ENCODE measurements at places on chromosomes 12 and 14.

GRCh38 chr12:75479963-75480461 is 543 bp upstream of the GLIPR1 start:
- no peak for DNase-seq

DNA sequence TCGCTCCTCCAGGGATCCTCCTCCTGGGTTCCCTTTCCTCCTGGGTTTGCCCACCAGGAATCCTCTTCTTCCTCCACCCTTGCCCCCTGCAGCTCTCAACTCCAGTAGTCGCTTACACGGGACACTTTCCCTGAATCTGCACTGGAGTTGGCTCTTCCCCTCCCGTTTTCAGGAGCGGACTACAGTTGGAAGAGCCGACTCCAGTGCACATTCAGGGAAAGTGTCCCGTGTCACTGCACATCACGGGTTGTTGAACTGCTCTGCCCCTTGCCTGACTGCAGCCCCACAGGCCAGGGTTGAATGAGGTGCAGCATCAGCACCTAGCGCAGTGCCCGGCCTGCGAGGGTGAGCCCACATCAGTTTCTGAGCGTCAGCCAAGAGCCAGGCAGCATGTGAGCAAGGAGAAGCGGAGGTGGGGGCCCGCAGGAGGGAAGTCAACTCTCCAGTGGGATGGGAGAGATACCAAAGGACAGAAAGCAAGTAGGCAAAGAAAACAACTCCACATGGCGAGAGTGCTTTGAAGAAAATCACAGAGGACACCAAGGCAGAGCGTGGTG is 13.1 kb downstream of the RAPGEF3 start:
- DNase-seq, result no peak

GRCh38 chr12:97022536-97023230 is 115.6 kb downstream of the NEDD1 start:
- no peak for DNase-seq

DNA sequence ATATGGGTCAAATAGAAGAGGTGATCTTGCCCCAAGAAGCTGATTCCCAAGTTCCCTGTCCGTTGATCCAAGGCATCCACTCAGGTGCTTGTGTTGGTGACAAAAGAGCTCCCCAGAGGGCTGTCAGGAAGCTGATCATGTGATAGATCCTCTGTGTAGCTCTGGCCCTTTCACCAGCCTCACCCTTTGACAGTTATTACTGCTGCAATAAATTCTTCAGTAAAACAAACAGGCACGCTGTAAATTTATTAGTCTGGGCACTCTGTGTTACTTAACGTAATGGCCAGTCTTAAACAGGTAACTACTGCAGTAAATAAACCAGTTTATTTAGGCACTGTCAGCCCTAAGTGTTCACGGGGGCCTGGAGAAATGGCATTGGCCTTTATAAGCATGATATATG is 473.9 kb downstream of the BCL11B start:
- DNase-seq, result no peak

GRCh38 chr12:39736406-39736805 is 116.8 kb upstream of the ABCD2 start:
- no peak for DNase-seq

DNA sequence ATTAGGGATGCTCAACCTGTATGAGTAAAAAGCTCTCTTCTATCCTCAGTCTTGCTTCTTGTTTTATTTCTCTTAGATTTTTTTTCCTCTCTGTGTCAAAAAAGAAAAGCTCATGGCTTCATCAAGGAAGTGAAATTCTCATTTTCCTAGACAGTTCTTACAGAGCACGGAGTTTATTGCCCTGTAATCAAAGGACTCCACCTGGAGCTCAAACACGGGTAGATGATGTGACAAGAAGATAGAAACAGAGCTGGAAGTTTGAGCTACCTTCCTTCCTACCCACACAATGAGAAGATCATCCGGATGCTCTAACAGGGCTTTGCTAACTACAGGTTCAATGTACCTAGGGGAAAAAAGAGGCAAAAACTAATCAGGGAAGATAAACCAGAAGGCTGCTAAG is 564.8 kb downstream of the MED13L start:
- no peak for DNase-seq

DNA sequence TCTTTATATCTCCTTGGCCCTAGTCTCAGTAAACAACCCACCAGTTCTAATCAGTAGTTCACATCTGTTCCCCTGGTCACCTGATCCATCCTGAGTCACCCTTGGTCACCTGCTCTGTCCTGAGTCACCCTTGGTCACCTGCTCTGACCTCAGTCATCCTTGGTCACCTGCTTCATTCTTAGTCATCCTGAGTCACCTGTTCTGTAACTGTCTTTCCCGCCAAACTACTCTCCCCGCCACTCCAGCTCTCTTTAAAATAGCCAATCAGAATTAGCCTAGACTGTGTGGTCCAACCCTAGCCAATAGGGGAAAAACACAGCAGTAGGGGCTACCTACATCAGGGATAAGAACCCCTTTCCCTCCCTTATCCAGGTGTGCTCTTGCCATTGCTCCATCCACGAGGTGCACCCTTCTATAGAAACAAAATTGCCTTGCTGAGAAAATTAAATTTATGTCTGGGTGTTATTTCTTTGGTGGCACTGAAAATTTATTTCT is 245.4 kb upstream of the DIO3 start:
- DNase-seq, result no peak

DNA sequence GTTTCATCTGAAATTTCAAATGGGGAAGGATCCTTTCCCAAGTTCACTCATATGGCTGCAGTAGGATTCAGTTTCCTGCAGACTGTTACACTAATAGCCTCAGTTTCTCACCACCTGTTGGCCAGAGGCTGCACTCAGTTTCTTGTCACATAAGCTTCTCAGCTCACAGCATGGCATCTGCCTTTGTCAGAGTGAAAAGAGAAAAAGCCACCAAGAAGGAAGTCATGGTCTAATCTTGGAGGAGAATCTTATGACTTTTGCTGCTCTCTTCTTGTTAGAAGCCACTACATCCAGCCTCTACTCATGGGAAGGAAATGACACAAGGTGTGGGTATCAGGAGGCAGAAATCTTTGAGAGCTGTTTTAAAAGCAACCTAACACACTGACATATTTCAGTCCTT is 39.4 kb upstream of the BTG1 start:
- DNase-seq, result no peak

DNA sequence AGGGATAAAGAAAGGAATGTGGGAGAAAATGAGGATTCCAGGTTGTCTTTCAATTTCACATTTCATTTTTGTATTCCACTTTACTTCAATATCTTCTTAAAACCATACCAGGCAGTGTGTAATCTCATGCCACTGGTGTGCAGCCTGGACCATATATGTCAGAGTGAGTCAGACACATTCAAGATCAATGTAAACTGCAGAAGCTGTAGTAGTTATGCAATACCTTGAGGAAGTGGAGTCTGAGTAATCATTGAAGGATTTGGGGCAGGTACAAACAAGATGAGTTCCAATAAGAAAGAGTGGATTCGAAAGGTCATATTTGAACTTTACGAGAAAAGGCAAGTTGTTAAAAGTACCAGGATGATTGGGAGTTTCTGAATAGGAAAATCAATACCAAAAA is 14.1 kb downstream of the PLCZ1 start:
- no peak for DNase-seq

GRCh38 chr14:73264080-73264884 is 27.0 kb downstream of the PAPLN start:
- DNase-seq, result no peak

GRCh38 chr12:4271717-4272423 is 1.7 kb upstream of the CCND2 start:
- no peak for DNase-seq

- DNase-seq, result no peak
Measured at GRCh38 chr12:72509891-72510290, 237.7 kb downstream of the TRHDE start.

DNA sequence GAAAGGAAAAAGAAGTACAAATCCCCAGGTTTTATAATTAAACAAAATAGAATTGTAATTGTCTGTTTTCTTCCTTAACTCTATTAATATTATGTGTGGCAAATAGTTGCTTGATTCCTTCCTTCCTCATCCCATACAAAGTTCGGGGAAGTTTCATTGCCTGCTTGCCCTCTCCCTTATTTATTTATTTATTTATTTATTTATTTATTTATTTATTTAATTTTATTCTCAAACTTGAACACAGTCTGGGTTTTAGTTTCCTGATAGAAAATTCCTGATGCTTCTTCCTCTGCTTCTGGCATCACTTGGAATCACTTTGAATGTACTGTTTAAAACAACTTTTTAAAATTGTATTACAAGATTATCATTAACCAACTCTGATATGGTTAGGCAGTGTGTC is 145.8 kb upstream of the SOX5 start:
- DNase-seq, result no peak

- no peak for DNase-seq
Measured at GRCh38 chr14:55749946-55750345, 169.9 kb downstream of the KTN1 start.

DNA sequence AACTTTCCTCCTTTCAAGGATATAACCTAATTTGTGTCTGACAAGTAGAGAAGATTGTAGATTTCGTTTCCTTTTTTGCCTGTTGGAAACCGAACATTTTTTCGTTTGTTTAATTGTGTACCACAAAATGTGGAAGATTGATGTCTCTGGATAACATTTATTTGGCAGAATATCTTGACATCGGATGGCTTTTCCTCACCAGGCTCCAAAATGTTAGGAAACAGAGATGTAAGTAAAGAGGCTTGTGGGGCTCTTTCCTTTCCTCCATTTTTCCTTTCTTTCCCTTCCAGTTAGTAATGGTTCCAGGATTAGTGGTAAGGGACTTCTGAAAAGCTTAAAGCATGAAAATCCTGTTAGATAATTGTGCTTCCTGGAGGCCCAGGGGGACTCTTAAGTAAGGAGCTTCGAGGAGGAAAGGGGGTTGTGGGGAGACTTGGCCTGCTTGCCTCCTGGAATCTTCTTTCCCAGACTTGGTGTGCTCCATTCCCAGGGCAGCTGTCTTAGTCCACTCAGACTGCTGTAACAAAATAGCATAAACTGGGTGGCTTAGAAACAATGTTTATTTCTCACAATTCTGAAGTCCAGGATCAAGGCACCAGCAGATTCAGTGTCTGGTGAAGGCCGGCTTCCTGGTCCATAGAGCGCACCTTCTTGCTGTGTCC is 243.1 kb upstream of the PWP1 start:
- DNase-seq, result no peak

DNA sequence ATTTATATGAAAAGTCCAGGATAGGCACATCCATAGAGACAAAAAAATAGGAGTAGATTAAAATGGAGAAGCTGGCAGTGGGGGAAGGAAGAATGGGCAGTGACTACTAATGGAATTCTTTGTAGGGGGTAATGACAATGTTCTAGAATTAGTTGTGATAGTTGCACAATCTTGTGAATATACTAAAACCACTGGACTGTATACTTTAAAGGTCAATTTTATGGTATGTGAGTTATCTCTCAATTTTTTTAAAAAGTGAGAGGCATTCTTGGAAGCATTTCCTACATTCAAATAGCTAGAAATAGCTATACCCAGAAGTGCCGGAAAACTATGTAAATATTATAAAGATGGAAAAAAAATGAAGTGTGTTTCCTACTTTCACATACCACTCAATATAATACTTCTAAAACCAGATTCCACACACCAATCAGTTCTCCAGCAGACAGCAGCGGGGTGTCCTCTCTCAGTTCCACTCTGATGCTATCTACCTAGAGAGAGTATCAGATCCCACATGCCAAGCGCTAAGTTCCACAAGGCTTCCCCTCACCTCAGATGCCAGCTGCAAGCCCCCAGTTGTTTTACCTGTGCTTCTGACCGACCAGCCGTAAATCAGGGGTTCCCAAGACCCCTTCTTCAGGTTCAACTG is 41.7 kb upstream of the NID2 start:
- no peak for DNase-seq

DNA sequence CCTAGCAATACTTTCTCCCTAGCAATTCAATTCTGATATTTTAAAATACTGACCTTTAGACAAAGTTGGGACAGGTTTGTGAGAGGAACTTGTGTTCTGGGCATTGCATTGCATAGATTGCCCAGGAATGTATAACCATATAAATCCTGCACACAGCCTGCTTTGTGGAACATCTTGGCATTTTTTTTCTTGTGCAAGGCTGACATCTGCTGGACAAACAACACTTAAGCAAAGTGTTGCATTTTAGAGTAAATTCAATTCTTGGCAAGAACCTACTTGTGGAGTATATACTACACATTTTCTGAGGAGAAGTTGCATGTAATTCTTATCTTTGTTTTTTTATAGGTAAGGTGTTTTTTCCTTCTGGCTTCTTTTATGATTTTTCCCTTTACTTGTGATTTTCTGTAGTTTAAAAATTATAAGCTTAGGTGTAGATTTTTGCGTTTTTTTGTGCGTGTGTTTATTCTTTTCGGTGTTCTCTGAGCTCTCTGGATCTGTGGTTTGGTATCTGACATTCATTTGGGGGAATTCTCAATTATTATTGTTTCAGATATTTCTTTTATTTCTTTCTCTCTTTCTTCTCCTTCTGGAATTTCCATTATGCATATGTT is 26.4 kb downstream of the TESPA1 start:
- no peak for DNase-seq

DNA sequence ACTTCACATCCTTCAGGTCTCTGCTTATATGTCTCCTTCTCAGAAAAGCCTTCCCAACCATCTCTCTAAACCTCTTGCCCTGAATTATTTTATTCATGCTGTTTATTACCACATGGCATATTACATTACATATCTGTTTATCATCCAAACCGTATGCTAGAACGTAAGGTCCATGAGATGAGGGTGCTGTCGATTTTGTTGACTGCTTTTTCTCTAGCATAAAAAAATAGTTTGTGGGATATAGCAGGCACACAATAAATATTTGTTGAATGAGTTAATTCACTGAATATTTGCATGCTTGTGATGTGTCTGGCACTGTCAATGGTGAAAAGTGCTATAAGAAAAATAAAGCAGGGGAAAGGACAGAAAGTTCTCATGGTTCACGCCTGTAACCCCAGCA is 22.9 kb downstream of the SAMD4A start:
- DNase-seq, result no peak

- DNase-seq, result no peak
Measured at GRCh38 chr14:60566101-60566500, 57.2 kb downstream of the SIX6 start.

GRCh38 chr12:69275471-69275891 is 36.1 kb downstream of the CPSF6 start:
- no peak for DNase-seq

DNA sequence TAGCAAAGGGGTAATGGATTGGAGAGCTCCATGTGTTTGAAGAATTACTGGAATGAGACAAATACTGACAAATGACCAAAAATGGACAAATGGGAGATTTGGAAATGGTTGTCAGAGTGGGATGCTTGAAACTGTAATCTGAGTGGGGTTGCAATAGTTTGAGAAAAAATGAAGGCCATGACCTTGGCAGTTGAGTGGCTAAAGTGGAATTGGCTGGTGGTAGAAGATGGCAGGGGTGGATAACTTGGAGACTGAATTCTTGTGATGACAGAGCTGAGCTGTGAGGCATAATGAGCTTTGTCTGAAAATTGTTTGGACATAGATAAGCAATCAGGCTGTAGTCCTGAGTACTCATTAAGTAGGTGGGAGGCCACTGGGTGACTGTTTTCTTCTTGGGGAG is 222.5 kb upstream of the PRICKLE1 start:
- DNase-seq, result no peak

GRCh38 chr12:100553936-100554335 is 19.5 kb upstream of the GAS2L3 start:
- no peak for DNase-seq

All from stimulated activated CD8-positive, alpha-beta memory T cell treated with anti-CD3 and anti-CD28 coated beads, Interleukin-4, amount 100 ng/mL, for 1 hour (primary cell).